NCI-H748 treated with DMSO at 0.1 percent for 48 hours (cell line): ENCODE measurements at places on chromosomes 1 and 21.

GRCh38 chr1:53073287-53073686, 11.3 kb downstream of the PODN start:
- DNase-seq, result no peak

DNA sequence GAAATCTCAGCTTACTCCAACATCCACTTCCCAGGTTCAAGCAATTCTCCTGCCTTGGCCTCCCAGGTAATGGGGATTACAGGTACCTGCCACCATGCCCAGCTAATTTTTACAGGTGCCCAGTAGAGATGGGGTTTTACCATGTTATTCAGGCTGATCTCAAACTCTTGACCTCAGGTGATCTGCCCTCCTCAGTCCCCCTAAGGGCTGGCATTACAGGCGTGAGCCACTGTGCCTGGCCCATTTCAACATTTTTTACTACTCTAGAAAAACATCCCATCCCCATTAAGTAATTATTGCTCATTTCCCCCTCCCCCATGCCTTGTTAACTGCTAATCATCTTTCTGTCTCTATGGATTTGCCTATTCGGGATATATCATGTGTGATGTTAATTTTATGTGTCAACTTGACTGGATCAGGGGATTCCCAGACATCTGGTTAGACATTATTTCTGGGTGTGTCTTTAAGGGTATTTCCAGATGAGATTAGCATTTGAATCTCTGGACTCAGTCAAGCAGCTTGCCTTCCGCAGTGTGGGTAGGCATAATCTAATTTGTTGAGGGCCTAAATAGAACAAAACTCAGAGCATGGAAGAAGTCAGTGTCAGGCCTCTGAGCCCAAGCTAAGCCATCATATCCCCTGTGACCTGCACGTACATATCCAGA, 33.0 kb upstream of the ZBTB8B start:
- no peak for DNase-seq

GRCh38 chr1:64942675-64943074, 23.7 kb downstream of the JAK1 start:
- no peak for DNase-seq

GRCh38 chr1:222769181-222769580, 32.2 kb downstream of the FAM177B start:
- no peak for DNase-seq

GRCh38 chr1:174118751-174119150, 40.6 kb upstream of the RABGAP1L start:
- no peak for DNase-seq

DNA sequence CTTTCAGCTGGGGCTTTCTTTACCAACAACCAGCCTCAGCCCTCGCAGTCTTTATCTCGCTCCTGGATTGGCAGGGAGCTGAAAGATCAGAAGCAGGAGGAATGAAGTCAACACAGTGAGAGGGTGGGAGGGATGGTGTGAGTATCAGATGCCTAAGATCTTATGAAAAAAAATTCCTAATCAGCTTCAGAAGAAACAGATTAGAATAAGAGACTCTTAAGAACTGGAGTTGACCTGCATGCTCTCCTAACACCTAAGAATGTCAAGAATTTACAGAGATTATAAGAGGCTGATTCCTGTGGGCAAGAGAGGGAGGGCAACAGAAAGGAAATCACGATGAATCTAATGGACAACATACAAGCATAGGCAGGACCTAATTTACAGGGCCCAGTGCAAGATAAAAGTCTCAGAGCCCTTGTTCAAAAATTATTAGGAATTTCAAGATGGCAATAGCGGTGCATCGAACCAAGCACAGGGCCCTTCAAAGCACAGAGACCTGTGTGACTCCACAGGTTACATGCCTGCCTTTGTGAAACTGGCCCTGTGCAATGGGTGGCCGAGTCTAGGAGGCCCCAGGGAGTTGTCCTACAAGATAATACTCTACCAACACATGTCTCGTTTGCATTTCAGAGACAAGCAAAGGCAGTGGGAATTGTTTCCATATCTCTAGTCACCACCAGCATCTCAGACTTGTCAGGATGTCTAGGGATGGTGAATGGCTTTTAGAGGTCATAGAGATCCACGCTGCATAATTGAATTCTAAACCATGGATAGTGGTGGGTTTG, 65.3 kb upstream of the PPP2R5A start:
- DNase-seq, result no peak

- no peak for DNase-seq
These were observed 19.6 kb downstream of the CCSAP start for GRCh38 chr1:229323201-229323600.

DNA sequence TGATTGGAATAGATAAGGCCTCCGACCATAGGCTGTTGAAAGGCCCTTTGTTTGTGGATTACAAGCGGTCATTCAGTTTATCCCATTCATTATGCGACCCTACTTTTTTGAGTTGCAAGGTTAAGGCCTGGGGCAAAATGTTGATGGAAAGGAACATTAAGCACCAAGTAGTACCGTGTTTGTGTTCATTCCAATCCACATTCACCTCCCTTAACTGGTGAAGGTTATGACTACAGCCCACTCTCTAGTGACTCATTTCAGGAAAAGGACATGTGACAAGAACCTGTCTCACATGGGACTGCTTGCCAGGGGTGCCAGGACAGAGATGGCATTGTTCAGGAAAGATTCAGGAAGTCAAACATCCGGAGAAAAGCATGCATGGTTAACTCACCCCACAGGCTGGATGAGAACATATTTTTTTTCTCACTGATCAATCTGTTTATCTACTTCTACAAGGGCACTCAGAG, 81.6 kb downstream of the CD58 start:
- no peak for DNase-seq
